Epithelial cell of prostate (primary cell): ENCODE measurements at places on chromosomes 16 and 17.

DNA sequence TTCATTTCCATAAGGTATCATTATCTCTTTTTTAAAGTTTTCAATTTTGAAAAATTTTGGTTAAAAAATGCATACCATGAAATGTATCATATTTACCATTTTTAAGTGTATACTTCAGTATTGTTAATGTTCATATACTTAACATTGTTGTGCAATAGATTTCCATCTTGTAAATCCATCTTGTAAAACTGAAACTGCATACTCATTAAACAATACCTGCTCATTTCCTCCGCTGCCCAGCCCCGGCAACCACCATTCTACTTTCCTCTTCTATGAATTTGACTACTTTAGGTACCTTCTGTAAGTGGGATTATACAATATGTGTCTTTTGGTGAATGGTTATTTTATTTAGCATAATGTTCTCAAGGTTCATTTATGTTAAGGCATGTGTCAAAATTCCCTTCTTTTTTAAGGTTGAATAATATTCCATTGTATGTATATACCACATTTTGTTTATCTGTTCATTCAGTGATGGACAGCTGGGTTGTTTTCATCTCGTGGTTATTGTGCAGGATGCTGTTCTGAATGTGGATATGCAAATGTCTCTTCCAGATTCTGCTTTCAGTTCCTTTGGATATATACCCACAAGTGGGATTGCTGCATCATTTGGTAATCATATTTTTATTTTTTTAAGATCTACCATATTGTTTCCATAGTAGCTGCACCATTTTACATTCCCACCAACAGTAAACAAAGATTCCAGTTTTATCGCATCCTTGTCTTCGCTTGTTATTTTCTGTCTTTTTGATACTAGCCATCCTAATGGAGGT, 6.7 kb downstream of the CCL2 start:
- no peak for DNase-seq

GRCh38 chr16:17497648-17498047, 26.9 kb upstream of the XYLT1 start:
- no peak for DNase-seq

GRCh38 chr16:301235-301634, 18.3 kb downstream of the PDIA2 start:
- no peak for DNase-seq

DNA sequence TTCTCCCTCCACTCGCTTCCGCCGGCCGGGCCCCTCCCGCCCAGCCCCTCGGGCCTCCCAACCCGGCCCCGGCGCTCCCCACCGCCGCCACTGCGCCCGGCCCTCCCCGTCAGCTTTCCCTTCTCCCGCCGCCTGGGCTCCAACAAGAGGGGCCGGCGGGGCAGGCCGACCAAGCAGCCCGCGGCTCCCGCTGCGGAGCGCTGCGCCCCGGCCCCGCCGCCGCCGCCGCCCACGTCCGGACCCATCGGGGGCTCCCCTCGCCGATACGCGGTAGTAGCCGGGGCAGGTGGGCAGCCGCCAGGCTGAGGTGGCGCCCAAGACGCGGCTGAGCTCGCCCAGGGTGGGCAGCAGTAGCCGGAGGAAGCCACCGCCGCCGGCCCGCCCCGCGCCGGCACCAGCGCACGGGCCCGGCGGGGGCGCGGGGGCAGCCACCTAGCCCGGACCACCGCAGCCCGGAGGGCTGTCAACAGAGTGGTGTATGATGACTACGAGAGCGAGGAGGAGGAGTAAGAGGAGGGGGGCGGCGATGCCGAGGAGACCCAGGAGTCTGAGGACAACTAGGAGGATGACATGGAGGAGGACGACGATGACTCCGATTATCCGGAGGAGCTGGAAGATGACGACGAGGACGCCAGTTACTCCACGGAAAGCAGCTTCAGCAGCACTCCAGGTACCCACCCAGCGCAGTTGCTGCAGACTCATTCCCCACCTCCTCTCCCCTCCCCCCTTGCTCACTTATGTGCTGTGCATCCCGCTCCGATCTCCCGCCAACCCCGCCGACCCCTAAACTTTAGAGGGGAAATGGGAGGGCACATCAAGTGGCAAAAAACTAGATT, 498 bp downstream of the LRRC37B start:
- DNase-seq: no peak

GRCh38 chr17:47252766-47253512, 688 bp upstream of the ITGB3 start:
- no peak for DNase-seq

GRCh38 chr17:80599546-80600305, 55.1 kb downstream of the RPTOR start:
- DNase-seq: no peak

DNA sequence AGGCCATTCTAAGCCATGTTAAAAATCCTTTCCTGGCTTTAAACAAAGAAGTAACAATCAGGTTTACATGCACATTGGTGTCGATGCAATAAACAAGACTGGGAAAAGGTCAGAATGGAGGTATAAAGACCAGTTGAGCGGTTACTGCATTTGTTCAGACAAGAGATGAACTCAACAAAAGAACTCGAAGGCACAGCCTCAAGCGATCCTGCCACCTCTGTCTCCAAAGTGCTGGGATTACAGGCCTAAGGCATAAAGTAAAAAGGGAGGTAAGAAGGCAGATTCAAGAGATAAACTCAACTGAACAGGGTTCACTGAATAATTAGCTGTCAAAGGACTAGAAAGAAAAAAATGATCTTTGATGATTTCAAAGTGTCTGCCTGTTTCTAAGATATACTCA, 39.4 kb downstream of the USP32 start:
- DNase-seq: no peak

DNA sequence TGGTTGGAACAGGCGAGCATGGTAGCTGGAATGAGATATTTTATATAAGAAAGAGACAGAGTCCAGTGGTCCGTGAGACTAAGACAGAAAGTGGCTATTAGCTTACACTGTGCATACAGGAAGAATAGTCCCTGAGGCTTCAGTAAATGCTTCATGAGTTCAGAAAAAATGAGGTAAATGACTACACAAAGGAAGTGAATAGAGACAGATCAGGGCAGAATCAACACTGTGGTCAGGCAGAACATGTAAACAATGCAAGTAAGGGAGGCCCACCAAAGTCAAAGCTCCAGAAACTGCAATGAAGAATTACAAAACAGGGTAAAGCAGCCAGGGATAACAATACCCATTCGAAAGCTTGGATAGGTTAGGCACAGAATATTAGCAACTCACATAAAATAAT, 4.8 kb downstream of the ABCA10 start:
- DNase-seq: no peak

- no peak for DNase-seq
Measured at GRCh38 chr17:917391-917811, 62.2 kb downstream of the NXN start.
